HFF-Myc (cell line): ENCODE measurements at places on chromosomes 11 and 22.

DNA sequence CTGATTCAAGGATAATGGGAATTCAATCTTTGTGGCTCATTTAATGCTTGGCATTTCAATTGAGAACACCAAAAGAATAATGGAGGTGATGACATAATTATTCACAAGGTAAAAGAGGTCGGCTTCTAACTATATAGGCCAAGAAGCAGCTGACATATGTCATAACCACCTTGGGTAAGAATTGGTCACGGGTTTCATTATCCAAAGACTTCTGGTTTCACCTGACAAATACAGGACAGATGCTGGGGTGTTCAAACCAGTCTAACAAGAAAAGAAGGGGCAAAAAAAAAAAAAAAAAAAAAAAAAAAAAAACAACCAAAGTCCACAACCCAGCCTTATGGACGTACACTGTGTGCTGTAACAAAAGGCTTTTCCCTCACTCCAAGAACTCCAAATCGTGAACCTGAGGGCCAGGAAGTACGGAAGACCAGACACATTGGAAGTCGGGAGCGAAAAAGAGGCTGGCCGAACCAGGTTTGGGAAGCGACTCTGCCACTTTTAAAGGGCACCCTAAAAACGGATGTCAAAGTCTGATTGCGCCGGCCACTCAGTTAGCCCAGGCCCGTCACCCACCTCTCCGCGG lies 385 bp downstream of the HARBI1 start:
- DNase-seq: peak; percentile 6

GRCh38 chr11:7520011-7520942 lies 6.5 kb downstream of the PPFIBP2 start:
- no peak for DNase-seq

- peak; percentile 81 for DNase-seq
These were observed 18.5 kb downstream of the NF2 start for GRCh38 chr22:29621761-29622526.

GRCh38 chr11:70699294-70700221 lies 301.2 kb downstream of the CTTN start:
- no peak for DNase-seq

- DNase-seq: no peak
These were observed 123.3 kb upstream of the RASSF10 start for GRCh38 chr11:12885717-12886239.

DNA sequence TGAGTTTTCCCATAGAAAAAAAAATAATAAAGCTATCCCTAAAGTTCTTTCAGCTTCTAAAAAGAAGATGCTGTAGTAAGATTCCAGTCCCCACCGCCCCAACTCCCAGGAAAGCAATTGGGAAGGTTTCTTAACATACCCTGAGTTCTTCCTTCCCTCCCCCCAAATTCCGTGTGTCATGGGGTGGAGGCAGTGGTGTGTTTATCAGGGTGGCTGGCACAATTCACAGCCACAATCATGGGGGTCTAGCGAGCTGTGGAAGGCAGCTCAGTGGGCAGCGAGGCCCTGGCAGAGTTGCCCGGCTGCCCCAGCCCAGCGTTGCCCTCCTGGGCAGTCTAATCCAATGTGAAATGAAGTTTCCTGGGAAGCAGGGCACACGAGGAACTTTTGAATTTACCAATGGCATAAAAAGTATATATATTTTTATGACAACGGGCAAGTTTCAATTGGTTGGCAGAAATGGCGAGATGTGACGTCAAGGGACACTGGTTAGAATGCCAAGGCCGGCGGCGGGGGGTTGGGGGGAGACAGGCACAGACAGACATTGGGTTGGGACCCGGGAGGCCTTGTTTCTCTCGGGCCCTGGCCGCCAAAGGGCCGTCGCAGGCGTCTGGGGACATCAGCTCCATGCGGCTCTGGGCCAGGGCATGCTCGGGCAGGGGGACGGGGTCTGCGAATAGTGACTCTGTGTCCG lies 80.7 kb upstream of the PPARA start:
- peak; percentile 91 for DNase-seq

DNA sequence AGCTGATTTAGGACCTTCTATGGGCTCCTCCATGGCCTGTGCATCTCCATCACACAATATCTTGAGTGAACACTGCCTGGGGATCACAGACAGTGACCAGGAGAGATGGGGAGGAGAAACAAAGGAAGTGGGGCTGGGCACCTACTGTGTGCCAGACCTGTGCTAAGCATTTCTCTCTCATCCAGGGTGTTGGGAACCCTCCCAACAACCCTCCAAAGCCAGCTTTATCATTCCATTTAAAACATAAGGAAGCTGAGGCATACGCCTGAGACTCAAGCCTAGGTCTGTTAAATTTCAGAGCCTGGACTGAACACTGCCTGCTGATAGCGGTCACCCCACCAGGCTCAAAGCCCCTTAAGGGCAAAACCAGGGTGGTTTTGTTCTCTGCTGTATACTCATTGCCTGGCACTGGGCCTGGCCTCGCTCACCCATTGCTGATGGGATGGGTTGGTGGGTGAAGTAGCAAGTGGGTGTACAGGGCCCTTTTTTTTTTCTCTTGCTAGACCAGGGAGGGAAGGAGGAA lies 130.1 kb downstream of the MN1 start:
- no peak for DNase-seq
